HEK293T (cell line): ENCODE measurements at places on chromosomes 12 and 14.

GRCh38 chr14:23366426-23366921 is 1.5 kb upstream of the EFS start:
- no peak for DNase-seq

DNA sequence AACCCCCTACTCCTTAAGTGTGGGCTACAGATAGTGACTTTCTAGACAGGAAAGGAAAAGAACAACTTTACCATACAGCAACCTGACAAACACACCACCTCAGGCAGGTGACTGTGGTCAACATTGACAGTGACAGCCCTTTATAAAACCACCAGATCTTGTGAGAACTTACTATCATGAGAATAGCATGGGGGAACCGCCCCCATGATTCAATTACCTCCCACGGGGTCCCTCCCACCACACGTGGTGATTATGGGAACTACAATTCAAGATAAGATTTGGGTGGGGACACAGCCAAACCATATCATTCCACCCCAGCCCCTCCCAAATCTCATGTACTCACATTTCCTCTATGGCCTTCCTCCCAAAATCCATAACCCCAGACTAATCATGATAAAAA is 16.3 kb downstream of the OR10P1 start:
- DNase-seq: no peak

DNA sequence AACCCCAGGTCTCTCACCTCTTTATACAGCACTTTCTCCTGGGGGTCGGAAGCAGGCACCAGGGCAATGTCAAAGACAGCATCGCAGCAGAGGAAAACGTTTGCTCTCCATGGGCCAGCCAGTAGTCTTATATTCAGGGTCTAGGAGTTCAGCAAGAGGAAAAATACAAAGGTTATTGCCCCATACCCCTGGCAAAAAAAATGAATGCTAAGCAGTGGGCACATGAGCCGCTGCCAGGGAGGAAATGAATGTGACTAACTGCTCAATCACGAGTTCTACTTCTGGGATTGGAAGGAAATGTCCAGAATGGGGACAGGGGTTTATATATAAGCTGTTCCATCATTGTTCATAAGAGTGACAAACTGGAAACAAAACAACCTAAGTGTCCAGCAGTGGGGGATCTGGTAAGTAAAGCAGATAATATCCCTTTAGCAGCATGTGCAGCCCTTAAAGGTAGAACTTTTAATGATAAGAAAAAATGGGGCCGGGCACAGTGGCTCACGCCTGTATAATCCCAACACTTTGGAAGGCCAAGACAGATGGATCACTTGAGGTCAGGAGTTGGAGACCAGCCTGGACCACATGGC is 53.8 kb downstream of the PHETA1 start:
- no peak for DNase-seq

- no peak for DNase-seq
These were observed 13.2 kb downstream of the PGF start for GRCh38 chr14:74942181-74942580.
